CD14-positive monocyte (primary cell): ENCODE measurements at places on chromosomes 4 and X. TPM values are rescaled to one million over a fixed set of nuclear protein-coding genes. Genes with fewer than 3 reads are reported as not detected.

- no peaks in the 10 kb centered on the region for H3K36me3 ChIP-seq
- no peak overlapping the region for H3K27ac ChIP-seq
- H3K4me1 ChIP-seq, result no peaks in the 10 kb centered on the region
- H3K4me3 ChIP-seq, result no peak overlapping the region
Measured at GRCh38 chr4:124219389-124219788, 493.1 kb downstream of the ANKRD50 start.

Gene FDCSP
- polyA plus RNA-seq, result not detected

Gene PIR
- 0.05 TPM in 1 of 2 replicates, not detected in the other for polyA plus RNA-seq

Gene RENBP
- polyA plus RNA-seq, result 3.8 TPM

- no peaks in the 10 kb centered on the region for H3K36me3 ChIP-seq
- H3K27ac ChIP-seq, result no peak overlapping the region
- no peak for DNase-seq
- no peak overlapping the region for H3K4me3 ChIP-seq
- H3K27me3 ChIP-seq, result no peaks in the 10 kb centered on the region
Measured at GRCh38 chrX:40343319-40343718, 237.5 kb upstream of the ATP6AP2 start.

GRCh38 chrX:39674490-39675161 lies 423.1 kb downstream of the BCOR start:
- no peaks in the 10 kb centered on the region for H3K27me3 ChIP-seq
- no peak overlapping the region for H3K27ac ChIP-seq

- H3K36me3 ChIP-seq, result no peaks in the 10 kb centered on the region
- no peak overlapping the region for H3K27ac ChIP-seq
- no peaks in the 10 kb centered on the region for H3K27me3 ChIP-seq
- no peaks in the 10 kb centered on the region for H3K4me1 ChIP-seq
- DNase-seq, result no peak
Measured at GRCh38 chr4:186604124-186604807, 48.9 kb upstream of the MTNR1A start.

DNA sequence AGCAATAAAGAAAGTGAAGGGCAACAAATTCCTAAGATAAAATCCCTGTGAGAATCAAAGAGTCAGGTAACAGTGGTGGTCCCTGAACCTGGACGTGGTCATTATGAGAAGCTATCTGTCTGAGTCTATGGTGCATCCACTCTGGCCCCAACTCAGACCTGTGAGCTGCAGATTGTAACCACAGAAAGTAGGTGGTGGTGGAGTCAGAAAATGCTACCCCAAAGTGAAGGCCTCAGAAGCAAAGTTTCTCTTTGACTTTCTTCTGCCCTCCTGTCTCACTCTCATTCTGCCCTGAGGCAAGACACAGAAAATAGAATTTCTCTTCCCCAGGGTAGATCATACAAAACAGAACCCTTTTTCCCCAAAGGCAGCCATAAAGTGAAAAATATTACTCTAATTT lies 84.1 kb upstream of the NEIL3 start:
- H3K27ac ChIP-seq, result no peak overlapping the region
- H3K4me3 ChIP-seq, result no peak overlapping the region
- no peak for DNase-seq
- no peaks in the 10 kb centered on the region for H3K36me3 ChIP-seq
- no peaks in the 10 kb centered on the region for H3K4me1 ChIP-seq

- no peaks in the 10 kb centered on the region for H3K27me3 ChIP-seq
- no peak overlapping the region for H3K4me3 ChIP-seq
- peaks cover 29% of the 10 kb centered on the region for H3K4me1 ChIP-seq
Measured at GRCh38 chr4:40990236-40990898, 224.0 kb downstream of the APBB2 start.

Gene NMU
- not detected in 2 replicates for polyA plus RNA-seq

DNA sequence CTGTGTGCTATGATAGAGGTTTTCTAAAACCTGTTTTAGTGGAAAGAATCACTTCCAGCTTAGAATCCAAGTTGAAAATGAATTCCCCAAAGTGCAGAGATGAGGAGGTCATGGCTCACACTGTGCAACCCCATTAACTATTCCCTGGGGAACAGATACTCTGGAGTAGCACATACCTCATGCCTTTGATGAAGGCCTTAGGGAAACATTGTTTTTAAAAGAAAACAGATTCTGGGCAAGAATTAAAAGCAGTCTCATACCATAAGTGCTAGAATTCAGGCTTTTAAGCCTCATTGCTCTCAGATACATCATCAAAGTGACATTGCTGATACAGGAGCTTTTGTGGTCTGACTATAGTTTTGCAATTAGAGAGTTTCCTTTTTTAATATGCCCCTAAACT lies 115.1 kb downstream of the NDST4 start:
- no peaks in the 10 kb centered on the region for H3K36me3 ChIP-seq
- no peaks in the 10 kb centered on the region for H3K4me1 ChIP-seq
- H3K4me3 ChIP-seq, result no peak overlapping the region
- no peak overlapping the region for H3K27ac ChIP-seq
- no peak for DNase-seq

DNA sequence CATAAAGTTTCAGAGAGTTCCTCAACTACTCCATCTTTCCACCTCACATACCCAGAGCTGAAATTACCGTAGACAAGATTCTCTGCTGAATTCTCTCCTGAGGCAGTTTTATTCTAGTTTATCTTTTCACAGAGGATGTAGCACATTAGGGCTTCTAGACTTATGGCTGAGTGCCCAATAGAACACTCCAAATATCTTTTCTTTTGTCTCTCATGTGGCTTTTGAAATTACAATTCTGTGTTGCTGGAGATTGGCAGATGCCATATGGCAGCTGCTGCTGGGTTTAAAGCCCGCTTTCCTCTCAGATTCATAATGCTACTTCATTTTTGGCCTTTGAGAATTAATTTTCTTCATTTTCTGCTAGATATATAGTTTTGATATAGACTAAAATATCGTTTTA lies 107.6 kb upstream of the BANK1 start:
- no peak for DNase-seq
- H3K27ac ChIP-seq, result no peak overlapping the region
- no peaks in the 10 kb centered on the region for H3K36me3 ChIP-seq
- no peaks in the 10 kb centered on the region for H3K27me3 ChIP-seq

DNA sequence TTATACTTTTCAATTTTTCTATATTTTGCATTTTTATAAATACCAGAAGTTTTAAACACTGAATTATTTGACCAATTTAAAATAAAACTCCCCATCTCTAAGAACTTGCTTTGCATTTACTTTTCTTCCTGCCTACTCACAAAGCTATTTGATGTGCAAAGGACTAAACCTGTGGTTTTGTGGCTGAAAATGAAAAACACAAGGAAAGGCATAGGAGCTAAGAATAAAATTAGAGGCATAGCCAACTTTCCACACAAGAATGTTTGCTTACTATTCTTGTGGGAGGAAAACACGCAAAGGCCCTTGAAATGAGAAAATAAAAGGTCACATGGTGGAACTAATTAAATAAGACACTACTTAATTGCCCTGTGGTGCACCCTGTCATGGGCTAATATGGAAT lies 221.2 kb downstream of the KLHL13 start:
- H3K4me1 ChIP-seq, result no peaks in the 10 kb centered on the region
- no peaks in the 10 kb centered on the region for H3K36me3 ChIP-seq
- H3K27me3 ChIP-seq, result no peaks in the 10 kb centered on the region
- no peak overlapping the region for H3K27ac ChIP-seq

Gene TMPRSS11B
- not detected for polyA plus RNA-seq

DNA sequence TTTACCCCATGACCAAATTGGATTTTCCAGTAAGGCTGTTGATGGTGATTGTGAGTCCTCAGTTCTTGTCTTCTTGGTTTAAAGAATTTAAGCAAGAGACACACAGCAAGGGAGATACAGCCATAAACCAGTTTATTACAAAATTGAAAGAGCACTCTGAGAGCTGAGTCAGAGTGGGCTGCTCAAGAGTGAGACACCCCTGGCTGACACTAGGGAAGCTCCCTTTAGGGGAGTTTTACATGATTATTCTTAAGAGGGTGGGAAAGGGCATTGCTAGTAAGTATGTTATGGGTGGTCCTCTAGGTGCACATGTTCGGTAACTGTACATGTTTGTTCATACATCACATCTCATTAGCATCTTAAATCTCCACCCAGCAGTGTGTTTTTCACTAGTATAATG lies 18.8 kb upstream of the ZNF81 start:
- no peaks in the 10 kb centered on the region for H3K27me3 ChIP-seq
- no peaks in the 10 kb centered on the region for H3K4me1 ChIP-seq
- no peak for DNase-seq
- no peaks in the 10 kb centered on the region for H3K36me3 ChIP-seq
- no peak overlapping the region for H3K27ac ChIP-seq
- H3K4me3 ChIP-seq, result no peak overlapping the region

DNA sequence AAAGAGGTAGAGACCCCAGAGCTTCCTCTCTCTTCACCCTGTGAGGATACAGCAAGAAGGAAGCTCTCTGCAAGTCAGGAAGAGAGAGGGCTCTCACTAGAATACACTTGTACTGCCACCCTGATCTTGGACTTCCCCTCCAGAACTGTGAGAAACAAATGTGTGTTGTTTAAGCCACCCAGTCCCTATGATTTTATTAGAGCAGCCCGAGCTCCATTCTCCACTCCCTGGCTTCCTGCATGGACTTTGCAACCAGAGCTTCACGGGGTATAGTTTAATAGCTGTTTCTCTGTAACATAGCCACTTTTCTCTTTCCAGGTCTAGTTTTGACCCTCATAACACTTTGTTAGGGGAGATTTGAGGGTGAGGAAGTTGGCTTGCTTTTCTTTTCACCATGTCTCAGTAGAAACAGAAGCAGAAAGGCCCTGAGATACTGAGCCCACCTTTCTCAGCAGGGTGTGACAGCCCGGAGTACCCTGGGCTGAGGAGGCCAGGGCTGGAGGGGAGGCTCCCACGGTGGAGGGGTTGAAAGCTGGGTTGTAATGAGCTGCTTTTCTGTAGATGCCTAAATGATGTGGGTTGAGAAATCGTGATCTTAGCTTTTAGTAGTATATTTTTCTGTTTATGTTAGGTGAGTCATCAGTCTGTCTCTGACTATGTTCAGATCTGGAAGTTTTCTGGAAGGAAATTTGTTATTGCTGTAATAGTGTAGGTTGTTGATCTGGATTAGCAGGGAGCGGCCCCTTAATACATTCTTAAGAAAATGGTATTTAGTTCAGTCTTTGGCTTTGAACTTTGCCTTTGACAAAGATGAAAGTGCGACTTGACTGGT lies 118.6 kb downstream of the PTTG2 start:
- H3K27me3 ChIP-seq, result no peaks in the 10 kb centered on the region
- H3K27ac ChIP-seq, result peak overlapping the region; percentile 98
- peak; percentile 87 for DNase-seq
- peak overlapping the region; percentile 17 for H3K4me3 ChIP-seq
- H3K36me3 ChIP-seq, result no peaks in the 10 kb centered on the region

DNA sequence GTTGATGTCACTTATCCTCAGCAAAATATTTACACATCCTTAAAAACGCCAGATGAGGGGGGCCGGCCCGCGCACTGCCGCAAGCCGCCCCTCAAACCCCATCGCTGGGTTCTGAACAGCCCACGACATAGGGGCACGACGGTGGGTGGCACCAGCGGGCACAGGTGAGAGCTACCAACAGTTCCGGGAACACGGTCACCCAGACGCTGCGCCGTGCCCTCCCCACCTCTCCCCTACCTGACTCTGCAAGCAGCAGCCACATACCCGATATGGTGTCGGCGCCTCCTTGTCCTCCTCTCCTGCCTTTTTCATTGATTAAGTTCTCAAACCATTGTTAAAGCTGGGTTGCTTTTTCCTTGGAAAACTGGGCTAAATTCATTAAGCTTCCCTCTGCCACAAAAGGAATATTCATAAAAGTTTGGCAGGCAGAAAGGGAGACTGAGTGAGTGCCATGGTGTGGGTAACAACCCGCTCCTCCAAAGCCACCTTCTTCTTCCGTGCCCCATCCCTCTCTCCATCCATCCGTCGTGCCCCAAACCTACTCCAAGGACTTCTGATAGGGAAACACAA lies 1.4 kb downstream of the RAI2 start:
- peaks cover 43% of the 10 kb centered on the region for H3K27me3 ChIP-seq
- no peak for DNase-seq
- no peaks in the 10 kb centered on the region for H3K36me3 ChIP-seq
- no peak overlapping the region for H3K27ac ChIP-seq
- H3K4me1 ChIP-seq, result no peaks in the 10 kb centered on the region

Gene FRMD7
- polyA plus RNA-seq, result not detected

DNA sequence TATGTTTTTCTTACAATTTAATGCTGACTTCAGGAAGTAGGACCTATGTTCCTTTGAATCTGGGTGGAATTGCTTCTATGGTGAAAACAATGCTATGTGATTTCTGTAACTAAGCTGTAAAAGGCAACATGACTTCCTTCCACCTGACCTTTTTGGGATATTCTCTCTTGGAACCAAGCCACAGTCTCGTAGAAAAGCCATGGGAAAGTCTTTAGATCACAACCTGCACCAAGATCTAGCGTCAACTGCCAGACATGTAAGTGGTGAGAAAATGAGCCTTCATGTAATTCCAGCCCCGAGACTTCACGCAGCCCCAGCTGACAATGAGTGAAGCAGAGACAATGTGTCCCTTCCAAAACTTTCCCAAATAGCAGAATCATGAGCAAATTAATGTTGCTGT lies 297.0 kb upstream of the DCAF8L1 start:
- no peaks in the 10 kb centered on the region for H3K27me3 ChIP-seq
- H3K4me3 ChIP-seq, result no peak overlapping the region
- no peaks in the 10 kb centered on the region for H3K36me3 ChIP-seq
- no peaks in the 10 kb centered on the region for H3K4me1 ChIP-seq
- H3K27ac ChIP-seq, result no peak overlapping the region
- no peak for DNase-seq

Gene ARX
- polyA plus RNA-seq, result not detected

Gene HTATSF1
- polyA plus RNA-seq, result 20.5 TPM

Gene SERTM2
- not detected in 2 replicates for polyA plus RNA-seq

DNA sequence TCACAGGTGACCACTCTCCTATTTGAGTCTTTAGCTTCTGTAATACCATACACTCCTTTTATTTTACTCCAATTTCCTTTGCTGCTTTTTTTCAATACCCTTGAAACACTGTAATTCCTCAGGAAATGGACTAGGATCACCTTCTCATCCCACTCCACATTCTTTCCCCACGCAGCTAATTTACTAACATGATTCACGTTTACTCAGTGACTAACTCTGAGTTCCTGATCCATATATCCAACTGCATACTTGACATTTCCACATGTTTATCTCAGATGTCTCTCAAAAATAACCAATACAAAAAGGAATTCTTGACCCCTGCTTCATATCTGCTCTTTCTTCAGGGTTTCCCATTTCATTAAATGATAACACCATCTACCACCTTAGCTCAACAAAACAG lies 19.9 kb downstream of the RPS6KA6 start:
- no peak for DNase-seq
- H3K4me1 ChIP-seq, result no peaks in the 10 kb centered on the region
- H3K27ac ChIP-seq, result no peak overlapping the region
- no peaks in the 10 kb centered on the region for H3K27me3 ChIP-seq
- no peaks in the 10 kb centered on the region for H3K36me3 ChIP-seq

DNA sequence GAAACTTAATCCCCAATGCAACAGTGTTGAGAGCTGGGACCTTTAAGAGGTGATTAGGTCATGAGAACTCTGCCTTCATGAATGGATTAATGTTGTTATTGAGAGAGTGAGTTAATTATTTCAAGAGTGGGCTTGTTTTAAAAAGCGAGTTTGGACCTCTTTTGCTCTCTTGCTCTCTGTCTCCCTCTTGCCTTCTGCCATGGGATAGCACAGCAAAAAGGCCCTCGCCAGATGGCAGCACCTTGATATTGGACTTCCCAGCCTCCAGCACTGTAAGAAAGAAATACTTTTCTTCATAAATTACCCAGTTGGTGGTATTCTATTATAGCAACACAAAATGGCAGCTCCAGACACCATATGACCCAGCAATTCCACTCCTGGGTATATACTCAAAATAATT lies 7.0 kb upstream of the ATP6AP2 start:
- no peaks in the 10 kb centered on the region for H3K36me3 ChIP-seq
- H3K27ac ChIP-seq, result no peak overlapping the region
- H3K27me3 ChIP-seq, result peaks cover 22% of the 10 kb centered on the region
- peaks cover 42% of the 10 kb centered on the region for H3K4me1 ChIP-seq
- no peak overlapping the region for H3K4me3 ChIP-seq

Gene FATE1
- polyA plus RNA-seq, result not detected
